Astrocyte (in vitro differentiated cells and primary cell): ENCODE measurements at places on chromosomes 5 and 9. TPM values are rescaled to one million over a fixed set of nuclear protein-coding genes. Genes with fewer than 3 reads are reported as not detected.

The SPATA31A3 gene
- total RNA-seq, result not detected in 2 replicates

GRCh38 chr9:126864771-126865170, 4.3 kb downstream of the ZBTB34 start:
- H3K27ac ChIP-seq, result no peak overlapping the region
- peaks cover 17% of the 10 kb centered on the region for H3K4me1 ChIP-seq
- no peak for DNase-seq
- no peak overlapping the region for H3K4me3 ChIP-seq
- no peaks in the 10 kb centered on the region for H3K27me3 ChIP-seq

DNA sequence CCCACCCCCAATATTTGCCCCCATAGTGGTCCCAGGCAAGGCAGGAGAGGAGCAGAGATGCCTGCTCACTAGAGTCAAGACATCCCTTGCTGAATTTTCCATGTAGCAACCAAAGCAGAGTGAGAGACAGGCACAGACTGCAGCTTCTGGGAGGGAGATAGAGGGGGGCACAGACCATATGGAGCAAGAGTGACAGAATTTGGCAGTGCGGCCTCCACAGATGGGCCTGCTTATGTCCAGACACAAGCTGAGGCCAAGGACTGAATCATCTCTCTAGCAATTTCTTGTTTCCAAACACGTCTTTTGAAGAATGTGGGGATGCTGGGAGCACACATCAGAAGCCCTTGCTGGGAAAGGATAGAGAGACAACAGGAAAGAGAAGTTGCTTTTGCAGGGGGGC, 53.0 kb upstream of the ALDH1B1 start:
- H3K36me3 ChIP-seq, result no peaks in the 10 kb centered on the region
- H3K27ac ChIP-seq, result no peak overlapping the region
- H3K4me1 ChIP-seq, result peaks cover 13% of the 10 kb centered on the region

- DNase-seq, result no peak
- no peak overlapping the region for H3K27ac ChIP-seq
- no peaks in the 10 kb centered on the region for H3K36me3 ChIP-seq
- no peak overlapping the region for H3K4me3 ChIP-seq
These were observed 127.2 kb downstream of the TLE4 start for GRCh38 chr9:79698967-79699366.

The UHRF2 gene
- 36.4 and 37.4 TPM in 2 replicates for total RNA-seq
